ENCODE measurements at places on chromosomes 4 and X. TPM values are rescaled to one million over a fixed set of nuclear protein-coding genes. Genes with fewer than 3 reads are reported as not detected.

The INTU gene
- 5.2 TPM for total RNA-seq

The ACSL1 gene
- 316 TPM for total RNA-seq

The NUP62CL gene
- total RNA-seq = 1.1 TPM

The VSIG4 gene
- 41.7 TPM for total RNA-seq

The NSDHL gene
- total RNA-seq = 11.4 TPM

DNA sequence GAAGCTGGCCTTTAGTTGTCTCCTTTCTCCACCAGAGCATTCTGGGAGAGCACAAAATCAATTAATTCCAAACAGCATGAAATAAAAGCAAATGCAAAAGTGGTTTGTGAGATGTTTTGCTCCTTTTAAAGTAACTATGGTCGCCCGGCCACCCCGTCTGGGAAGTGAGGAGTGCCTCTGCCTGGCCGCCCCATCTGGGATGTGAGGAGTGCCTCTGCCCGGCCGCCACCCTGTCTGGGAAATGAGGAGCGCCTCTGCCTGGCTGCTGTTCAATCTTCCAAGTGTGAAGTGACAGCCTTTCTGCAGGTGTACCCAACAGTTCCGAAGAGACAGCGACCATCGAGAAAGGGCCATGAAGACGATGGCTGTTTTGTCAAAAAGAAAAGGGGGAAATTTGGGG lies 381.3 kb upstream of the FGF16 start:
- no peaks in the 10 kb centered on the region for H3K27me3 ChIP-seq
- no peak overlapping the region for H3K27ac ChIP-seq
- no peaks in the 10 kb centered on the region for H3K4me1 ChIP-seq
- H3K36me3 ChIP-seq = no peaks in the 10 kb centered on the region

DNA sequence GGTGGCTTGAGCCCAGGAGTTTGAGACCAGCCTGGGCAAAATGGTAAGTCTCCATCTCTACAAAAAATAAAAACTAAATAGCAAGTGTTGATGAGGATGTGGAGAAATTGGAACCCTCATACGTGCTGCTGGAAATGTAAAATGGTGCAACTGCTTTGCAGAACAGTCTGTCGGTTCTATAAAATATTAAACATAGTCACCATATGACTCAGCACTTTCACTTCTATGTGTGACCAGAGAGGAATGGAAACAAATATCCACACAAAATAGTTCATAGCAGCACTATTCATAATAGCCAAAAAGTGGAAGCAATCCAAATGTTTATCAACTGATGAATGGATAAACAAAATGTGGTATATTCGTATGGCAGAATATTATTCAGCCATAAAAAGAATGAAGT lies 60.8 kb upstream of the FMR1 start:
- DNase-seq = no peak
- no peaks in the 10 kb centered on the region for H3K27me3 ChIP-seq
- no peaks in the 10 kb centered on the region for H3K36me3 ChIP-seq
- no peak overlapping the region for H3K27ac ChIP-seq
- no peak overlapping the region for H3K4me3 ChIP-seq

DNA sequence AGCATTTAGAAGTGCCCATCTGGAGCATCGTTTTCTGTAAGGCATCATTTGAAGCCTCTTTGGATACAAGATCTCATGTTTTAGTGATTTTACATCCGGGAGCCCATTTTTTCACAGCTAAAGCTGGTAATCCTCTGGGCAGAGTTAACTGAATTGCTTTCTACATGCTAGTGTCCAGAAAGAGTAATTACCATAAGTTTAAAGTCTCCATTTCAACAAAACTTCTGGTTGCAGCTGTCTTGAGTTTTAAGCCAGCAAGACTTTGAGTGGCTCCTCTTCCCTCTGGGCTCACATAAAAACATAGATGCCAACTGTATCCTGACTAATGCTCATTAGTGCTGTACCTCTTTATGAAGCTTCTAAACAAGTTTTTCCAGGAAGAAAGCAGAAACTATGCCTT lies 65.4 kb downstream of the GPRIN3 start:
- DNase-seq = no peak
- H3K27me3 ChIP-seq = no peaks in the 10 kb centered on the region
- no peak overlapping the region for H3K4me3 ChIP-seq

DNA sequence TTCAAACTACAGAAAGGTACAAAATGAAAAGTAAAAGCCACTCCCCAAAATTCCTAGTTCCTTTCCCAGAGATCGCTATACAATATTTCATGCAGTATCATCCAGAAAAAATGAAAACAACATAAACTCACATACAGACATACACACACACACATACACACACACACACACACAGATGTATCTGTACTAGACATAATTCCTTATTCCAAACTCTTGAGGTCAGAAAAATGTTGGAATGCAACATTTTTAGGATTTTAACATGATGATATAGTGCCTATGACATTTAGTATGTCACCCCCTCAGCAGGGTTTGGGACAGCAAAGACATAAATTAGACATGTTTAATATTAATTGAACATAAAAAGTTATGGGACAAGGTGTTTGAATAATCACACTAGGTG lies 73.4 kb upstream of the LHFPL1 start:
- no peaks in the 10 kb centered on the region for H3K4me1 ChIP-seq
- DNase-seq = no peak
- H3K4me3 ChIP-seq = no peak overlapping the region
- no peaks in the 10 kb centered on the region for H3K27me3 ChIP-seq

GRCh38 chrX:39984191-39984956 lies 113.4 kb downstream of the BCOR start:
- no peak overlapping the region for H3K4me3 ChIP-seq
- H3K27ac ChIP-seq = no peak overlapping the region
- no peak for DNase-seq

- no peaks in the 10 kb centered on the region for H3K27me3 ChIP-seq
- no peaks in the 10 kb centered on the region for H3K4me1 ChIP-seq
- H3K4me3 ChIP-seq = no peak overlapping the region
- H3K27ac ChIP-seq = no peak overlapping the region
- no peak for DNase-seq
- H3K36me3 ChIP-seq = peaks cover 48% of the 10 kb centered on the region
Measured at GRCh38 chr4:185318679-185319078, 77.0 kb downstream of the LRP2BP start.

DNA sequence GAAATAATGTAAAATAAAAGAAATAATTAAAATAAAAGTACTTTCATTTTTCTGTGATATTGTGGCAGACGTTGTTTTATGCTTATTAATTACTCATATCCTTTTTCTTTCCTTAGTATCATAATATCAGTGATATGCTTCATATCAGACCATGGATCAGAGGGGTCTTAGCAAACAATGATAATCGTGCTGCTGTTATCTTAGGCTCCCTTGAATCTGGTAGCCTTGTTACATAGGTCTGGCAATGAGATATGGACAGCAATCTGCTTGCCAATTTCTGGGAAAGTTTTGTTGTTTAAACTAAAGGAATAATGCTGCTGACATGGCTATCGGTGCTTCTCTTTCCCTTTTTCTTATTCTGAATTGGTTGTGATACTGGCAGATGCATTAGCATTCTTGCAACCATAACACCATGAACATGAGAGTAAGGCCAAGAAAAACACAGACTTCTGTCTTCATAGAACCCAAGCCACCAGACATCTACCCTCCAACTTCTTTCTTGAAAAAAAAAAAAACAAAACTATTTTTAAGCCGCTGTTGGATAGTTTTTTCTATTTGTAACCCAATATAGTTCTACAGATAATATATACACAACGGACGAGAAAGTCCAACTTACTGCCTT lies 16.4 kb downstream of the EPHA5 start:
- no peak overlapping the region for H3K4me3 ChIP-seq
- no peaks in the 10 kb centered on the region for H3K4me1 ChIP-seq
- no peaks in the 10 kb centered on the region for H3K27me3 ChIP-seq
- no peak overlapping the region for H3K27ac ChIP-seq
